ENCODE measurements at places on chromosomes 6 and 20. TPM values are rescaled to one million over a fixed set of nuclear protein-coding genes. Genes with fewer than 3 reads are reported as not detected.

The DEF6 gene
- 5.6 TPM for total RNA-seq

The DPPA5 gene
- 1.2 TPM for total RNA-seq

The BCAS1 gene
- 0.37 TPM for total RNA-seq

The HNF4A gene
- 0.04 TPM for total RNA-seq

The PNLDC1 gene
- not detected for total RNA-seq

The EMILIN3 gene
- total RNA-seq: 6.7 TPM

The SYTL3 gene
- total RNA-seq: 0.20 TPM

The MYL9 gene
- 217 TPM for total RNA-seq

The LIN28B gene
- total RNA-seq: 110 TPM

The EFCAB8 gene
- total RNA-seq: not detected

GRCh38 chr20:47343007-47343472 lies 13.5 kb downstream of the ZMYND8 start:
- H3K4me3 ChIP-seq: no peak overlapping the region
- H3K27ac ChIP-seq: no peak overlapping the region
- H3K36me3 ChIP-seq: peaks cover 60% of the 10 kb centered on the region
- no peak for DNase-seq

DNA sequence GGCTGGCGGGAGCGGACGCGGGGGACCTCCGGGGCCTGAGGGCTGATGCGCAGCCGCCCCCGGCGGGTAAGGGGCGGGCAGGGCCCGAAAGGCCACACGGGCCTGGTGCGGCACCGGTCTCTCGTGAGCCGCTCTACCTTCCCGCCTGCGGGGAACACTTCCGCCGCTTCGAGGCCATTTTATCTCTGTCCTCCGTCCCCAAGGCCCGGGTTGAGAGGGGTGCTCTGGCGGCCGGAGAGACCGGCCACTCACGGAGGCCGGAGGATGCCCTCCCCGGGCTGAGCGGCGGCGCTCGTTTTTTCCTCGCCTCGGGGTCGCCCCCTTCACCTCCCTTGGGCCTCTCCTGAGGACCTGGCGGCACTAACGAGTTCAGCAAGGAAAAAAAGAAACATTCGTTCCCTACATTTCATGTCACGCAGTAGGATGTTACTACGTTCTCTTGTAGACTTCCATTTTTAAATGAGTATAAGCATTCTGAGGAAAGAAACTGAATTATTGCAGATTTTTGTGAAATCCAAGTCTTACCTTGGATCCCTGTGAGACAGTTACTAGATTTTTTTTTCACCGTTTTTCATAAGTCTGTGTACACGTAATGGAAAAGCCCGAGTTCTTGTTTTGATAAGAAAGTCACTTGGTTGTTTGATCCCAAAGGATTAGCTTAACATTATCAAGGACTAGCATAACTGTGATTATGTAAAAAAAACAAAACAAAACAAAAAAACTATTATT lies 575 bp downstream of the WTAP start:
- H3K4me3 ChIP-seq: peak overlapping the region; percentile 93
- no peaks in the 10 kb centered on the region for H3K4me1 ChIP-seq
- H3K36me3 ChIP-seq: peaks cover 18% of the 10 kb centered on the region
- no peaks in the 10 kb centered on the region for H3K27me3 ChIP-seq

GRCh38 chr20:38604873-38605303 lies 3.3 kb downstream of the ARHGAP40 start:
- H3K4me3 ChIP-seq: no peak overlapping the region
- H3K27me3 ChIP-seq: no peaks in the 10 kb centered on the region
- H3K4me1 ChIP-seq: no peaks in the 10 kb centered on the region
- H3K27ac ChIP-seq: no peak overlapping the region

GRCh38 chr6:84763003-84763885 lies 1.2 kb downstream of the TBX18 start:
- H3K27me3 ChIP-seq: peaks cover 54% of the 10 kb centered on the region
- no peaks in the 10 kb centered on the region for H3K4me1 ChIP-seq
- no peak overlapping the region for H3K27ac ChIP-seq
- H3K36me3 ChIP-seq: no peaks in the 10 kb centered on the region
- H3K4me3 ChIP-seq: peak overlapping the region; percentile 95

DNA sequence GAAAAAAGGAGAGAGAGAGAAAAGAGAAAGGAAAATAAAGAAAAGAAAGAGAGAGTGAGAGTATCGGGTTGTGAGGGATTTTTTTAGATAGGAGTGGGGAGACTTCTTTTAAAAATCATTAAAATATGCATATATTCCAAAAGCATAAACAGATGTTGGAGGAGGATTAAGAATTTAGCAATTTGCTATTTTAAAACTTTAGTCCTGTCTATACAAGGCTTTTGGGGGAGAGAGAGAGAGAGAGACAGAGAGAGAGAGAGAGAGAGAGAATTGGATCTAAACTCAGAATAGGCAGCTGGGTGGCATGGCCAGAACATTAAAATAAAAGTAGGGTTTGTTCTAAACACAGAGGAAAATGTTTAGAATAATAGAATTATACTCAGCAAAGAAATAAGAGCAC lies 72.1 kb downstream of the SOD2 start:
- DNase-seq: no peak
- no peaks in the 10 kb centered on the region for H3K4me1 ChIP-seq
- H3K27ac ChIP-seq: no peak overlapping the region

- no peak overlapping the region for H3K27ac ChIP-seq
- H3K36me3 ChIP-seq: no peaks in the 10 kb centered on the region
- DNase-seq: no peak
Measured at GRCh38 chr6:45609141-45609638, 231.5 kb upstream of the SUPT3H start.

DNA sequence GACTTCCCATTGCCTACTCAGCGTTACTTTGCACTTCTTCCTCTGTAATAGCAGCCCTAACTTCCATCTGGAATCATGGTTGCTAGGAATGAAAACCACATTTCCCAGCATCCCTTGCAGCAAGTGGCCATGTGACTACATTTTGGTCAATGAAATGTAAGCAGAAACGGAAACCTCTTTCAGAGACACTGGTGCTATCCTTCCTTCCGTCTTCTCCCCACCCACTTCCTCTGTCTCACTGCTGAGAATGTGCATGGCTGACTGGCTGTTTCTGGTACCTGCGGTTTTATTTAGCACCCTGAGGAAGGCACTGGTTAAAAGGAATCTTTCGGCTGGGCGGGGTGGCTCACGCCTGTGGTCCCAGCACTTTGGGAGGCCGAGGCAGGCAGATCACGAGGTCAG lies 107.4 kb downstream of the SCML4 start:
- no peaks in the 10 kb centered on the region for H3K27me3 ChIP-seq
- no peaks in the 10 kb centered on the region for H3K4me1 ChIP-seq
- no peak overlapping the region for H3K27ac ChIP-seq
- no peaks in the 10 kb centered on the region for H3K36me3 ChIP-seq
- H3K4me3 ChIP-seq: no peak overlapping the region
- DNase-seq: peak; percentile 59

DNA sequence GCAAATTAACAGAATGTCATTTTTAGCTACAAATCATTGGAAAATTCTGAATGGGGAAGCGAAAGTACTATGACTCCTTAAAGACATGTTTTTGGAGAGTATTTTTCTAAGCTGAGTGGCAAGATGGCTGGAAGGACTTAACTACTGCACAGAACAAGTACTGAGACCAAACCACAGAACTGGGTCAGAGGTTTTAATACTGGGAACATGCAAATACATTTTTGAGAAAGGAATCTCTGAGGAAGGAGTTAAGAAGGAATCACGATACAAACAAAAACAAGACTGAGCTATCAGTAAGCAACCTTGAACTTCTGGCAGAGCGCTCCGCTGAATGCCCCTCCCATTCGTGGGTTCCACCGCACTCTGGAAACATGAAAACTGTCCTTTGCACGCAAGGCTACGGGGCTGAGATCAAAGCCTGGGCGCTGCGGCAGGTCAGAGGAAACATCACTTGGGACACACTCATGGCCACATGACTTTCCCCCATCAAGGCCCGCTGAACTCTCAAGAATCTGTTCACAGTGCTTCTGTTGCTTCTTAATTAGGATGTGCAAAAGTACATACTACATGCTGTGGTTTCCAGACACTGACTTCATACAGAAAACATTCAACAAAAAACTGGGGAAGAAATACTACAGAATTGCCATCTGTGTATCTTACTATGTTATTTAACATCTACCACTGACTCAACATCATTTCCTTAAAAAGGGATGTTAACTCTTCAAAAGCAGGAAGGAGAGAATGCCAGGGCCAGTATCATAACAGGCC lies 27.8 kb downstream of the SLC23A2 start:
- H3K36me3 ChIP-seq: peaks cover 2% of the 10 kb centered on the region
- no peak overlapping the region for H3K27ac ChIP-seq
- H3K27me3 ChIP-seq: no peaks in the 10 kb centered on the region
- peaks cover 1% of the 10 kb centered on the region for H3K4me1 ChIP-seq

DNA sequence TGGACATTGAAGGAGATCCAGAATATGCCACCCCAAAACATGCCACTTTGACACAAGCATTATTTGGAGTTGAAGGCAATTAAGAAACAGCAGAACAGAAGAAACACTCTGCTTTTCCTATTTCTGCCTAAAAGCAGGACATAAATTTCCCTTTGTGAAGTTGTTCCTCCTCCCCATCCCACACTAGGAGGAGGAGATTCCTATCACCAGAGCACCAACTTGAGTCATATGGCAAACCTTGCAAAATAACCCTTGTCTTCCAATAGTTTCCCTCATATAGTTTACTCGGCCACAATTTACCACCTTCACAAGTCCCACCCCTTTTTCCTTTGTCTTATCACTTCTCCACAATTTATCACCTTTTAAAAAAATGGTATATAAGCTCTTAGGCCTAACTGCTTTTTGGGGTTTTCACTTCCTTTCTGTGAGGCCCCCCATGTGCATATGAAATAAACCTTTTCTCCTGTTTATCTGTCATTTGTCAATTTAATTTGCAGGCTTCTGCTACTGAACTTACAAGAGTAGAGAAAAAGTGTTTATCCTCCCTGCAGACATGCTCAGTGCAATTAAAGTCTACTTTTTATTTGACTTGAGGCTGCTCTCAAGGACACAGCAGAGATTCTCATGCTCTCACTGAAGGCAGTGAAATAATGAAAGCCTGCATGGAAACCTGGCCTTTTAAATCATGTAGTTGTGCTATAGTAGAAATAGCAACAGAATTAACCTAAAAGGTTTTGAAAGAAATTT lies 2.8 kb upstream of the RAB23 start:
- no peaks in the 10 kb centered on the region for H3K4me1 ChIP-seq
- H3K36me3 ChIP-seq: peaks cover 7% of the 10 kb centered on the region
- H3K27ac ChIP-seq: no peak overlapping the region
- no peak for DNase-seq
- no peak overlapping the region for H3K4me3 ChIP-seq
- H3K27me3 ChIP-seq: no peaks in the 10 kb centered on the region

DNA sequence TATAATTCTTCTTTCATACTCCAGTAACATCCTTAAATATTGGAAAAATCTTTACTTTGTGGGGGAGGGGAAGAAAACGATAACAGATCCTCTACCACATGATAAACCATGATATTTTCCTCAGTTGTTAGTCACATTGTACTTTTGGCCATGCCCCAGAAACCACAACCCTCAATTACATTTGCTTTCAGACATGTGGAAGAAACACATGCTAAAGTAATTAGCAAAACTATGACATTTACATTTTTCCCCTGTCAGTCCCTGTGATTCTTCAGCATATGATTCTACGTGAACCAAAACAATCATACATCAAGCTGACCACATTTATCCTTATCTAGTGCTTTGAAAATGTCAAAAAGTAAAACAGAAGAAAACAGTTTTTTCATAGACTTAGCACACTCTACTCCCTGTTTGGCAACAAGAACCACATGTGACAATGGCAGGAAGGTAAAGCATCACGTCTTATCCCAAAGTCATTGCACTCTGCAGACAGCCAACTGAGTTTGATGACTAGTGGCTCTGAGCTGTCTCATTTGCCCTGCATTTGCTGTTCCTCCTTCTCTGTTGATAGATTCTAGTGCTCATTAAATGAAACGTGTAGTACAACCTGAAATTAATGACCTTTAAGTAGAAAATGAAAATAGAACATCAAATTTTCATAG lies 505.8 kb upstream of the MARCKS start:
- DNase-seq: no peak
- no peaks in the 10 kb centered on the region for H3K36me3 ChIP-seq
- H3K4me1 ChIP-seq: no peaks in the 10 kb centered on the region
- H3K27me3 ChIP-seq: no peaks in the 10 kb centered on the region
- no peak overlapping the region for H3K4me3 ChIP-seq

DNA sequence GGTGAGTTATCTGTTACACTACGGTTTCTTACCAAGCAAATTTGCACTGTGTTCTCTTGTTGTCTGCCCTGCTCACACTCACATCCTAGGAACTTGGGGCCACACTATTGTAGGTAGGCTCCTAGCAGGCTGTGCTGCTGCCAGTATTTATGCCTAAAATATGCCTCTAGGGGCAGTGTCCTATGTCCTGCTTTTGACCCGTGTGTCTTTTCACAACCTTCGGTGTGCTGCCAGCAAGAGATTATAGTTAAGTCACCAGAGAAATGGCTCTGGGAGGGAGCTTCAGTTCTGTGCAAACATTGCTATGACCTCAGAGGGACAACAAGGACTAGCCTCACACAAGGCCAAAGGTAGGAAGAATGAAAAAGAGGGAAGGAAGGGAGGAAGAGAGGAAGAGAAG lies 8.9 kb upstream of the TAAR5 start:
- peak; percentile 61 for DNase-seq
- H3K4me1 ChIP-seq: no peaks in the 10 kb centered on the region
- H3K27ac ChIP-seq: no peak overlapping the region
- H3K4me3 ChIP-seq: no peak overlapping the region

- peaks cover 6% of the 10 kb centered on the region for H3K4me1 ChIP-seq
- H3K36me3 ChIP-seq: peaks cover 37% of the 10 kb centered on the region
- DNase-seq: no peak
- H3K27me3 ChIP-seq: no peaks in the 10 kb centered on the region
- no peak overlapping the region for H3K4me3 ChIP-seq
Measured at GRCh38 chr6:136510782-136511181, 39.4 kb downstream of the MAP7 start.

GRCh38 chr6:4138186-4138585 lies 2.8 kb upstream of the ECI2 start:
- no peaks in the 10 kb centered on the region for H3K27me3 ChIP-seq
- no peak for DNase-seq
- H3K4me3 ChIP-seq: no peak overlapping the region
- H3K36me3 ChIP-seq: peaks cover under 1% of the 10 kb centered on the region
- H3K27ac ChIP-seq: no peak overlapping the region

- H3K36me3 ChIP-seq: no peaks in the 10 kb centered on the region
- H3K27me3 ChIP-seq: no peaks in the 10 kb centered on the region
- H3K4me1 ChIP-seq: no peaks in the 10 kb centered on the region
- no peak overlapping the region for H3K4me3 ChIP-seq
Measured at GRCh38 chr6:151340219-151340978, 51.0 kb downstream of the ZBTB2 start.
